ENCODE measurements at places on chromosomes 5 and 9.

GRCh38 chr9:3508078-3508431 is 17.7 kb downstream of the RFX3 start:
- no peaks in the 10 kb centered on the region for H3K4me1 ChIP-seq
- no peak for DNase-seq
- H3K27ac ChIP-seq: no peak overlapping the region
- H3K4me3 ChIP-seq: no peak overlapping the region
- no peaks in the 10 kb centered on the region for H3K27me3 ChIP-seq
- no peaks in the 10 kb centered on the region for H3K36me3 ChIP-seq

DNA sequence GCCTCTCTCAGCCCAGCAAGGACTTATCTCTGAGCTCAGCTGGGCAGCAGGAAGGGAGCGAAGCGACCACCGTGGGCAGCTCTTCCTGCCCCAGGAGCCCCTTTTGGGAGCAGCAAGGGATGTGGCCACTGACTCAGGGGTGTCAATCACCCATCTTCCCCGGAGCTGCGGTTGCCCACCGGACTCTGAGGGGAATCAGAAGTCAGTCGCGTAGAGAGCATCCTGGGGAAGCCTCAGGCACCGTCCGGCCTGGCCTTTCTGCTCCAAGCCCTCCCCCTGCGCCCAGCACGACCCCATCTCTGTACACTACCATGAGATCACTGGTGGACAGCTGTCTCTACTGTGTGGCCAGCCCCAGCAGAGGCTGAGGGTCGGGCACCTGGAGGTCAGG is 24.6 kb downstream of the GFI1B start:
- H3K4me3 ChIP-seq: no peak overlapping the region
- DNase-seq: no peak
- H3K27ac ChIP-seq: no peak overlapping the region
- peaks cover 80% of the 10 kb centered on the region for H3K27me3 ChIP-seq
- no peaks in the 10 kb centered on the region for H3K36me3 ChIP-seq

DNA sequence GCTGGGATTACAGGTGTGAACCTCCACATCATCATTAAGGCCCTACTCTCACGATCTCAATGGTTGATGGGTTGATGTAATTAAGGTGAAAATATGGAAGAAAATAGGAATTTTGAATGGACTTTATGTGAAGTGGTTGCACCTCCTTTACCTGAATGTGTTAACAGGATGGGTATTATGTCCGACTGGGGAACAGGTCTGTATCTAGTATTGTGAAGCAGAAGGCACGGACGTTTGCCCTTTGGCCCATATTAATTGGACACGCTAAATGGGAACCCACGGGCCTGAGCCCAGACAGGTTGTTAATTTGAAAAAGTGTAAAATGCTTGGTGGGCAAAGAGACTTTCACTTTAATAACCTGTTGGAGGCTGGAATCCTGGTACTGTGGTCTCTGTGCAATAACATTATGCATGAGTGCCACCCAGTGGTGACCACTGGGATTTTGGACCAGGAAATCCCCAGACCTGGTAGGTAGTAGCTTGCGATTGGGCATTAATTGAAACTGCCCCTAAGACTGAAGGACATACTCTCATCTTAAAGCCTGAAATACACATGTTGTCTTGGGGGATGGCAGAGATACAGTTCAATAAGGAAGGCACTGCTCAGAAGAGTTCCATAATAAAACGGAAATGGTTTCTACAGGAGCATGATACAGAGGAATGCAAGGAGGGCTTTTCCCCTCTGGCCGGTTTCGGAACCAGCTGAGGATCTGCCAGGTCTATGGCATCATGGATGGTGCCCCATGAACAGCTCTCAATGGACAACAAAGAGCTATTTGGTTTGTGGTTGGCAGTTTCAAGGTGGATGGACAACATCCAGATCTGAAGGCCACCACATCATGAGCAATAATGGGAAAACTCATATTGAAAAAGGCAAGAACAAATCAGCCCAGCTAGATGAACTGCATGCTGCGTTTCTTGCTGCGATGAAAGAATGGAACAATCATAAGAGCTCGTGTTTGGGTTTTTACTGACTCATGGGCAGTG is 26.2 kb upstream of the BICD2 start:
- H3K27me3 ChIP-seq: peaks cover 33% of the 10 kb centered on the region
- H3K36me3 ChIP-seq: no peaks in the 10 kb centered on the region
- H3K4me1 ChIP-seq: no peaks in the 10 kb centered on the region
- no peak overlapping the region for H3K27ac ChIP-seq

DNA sequence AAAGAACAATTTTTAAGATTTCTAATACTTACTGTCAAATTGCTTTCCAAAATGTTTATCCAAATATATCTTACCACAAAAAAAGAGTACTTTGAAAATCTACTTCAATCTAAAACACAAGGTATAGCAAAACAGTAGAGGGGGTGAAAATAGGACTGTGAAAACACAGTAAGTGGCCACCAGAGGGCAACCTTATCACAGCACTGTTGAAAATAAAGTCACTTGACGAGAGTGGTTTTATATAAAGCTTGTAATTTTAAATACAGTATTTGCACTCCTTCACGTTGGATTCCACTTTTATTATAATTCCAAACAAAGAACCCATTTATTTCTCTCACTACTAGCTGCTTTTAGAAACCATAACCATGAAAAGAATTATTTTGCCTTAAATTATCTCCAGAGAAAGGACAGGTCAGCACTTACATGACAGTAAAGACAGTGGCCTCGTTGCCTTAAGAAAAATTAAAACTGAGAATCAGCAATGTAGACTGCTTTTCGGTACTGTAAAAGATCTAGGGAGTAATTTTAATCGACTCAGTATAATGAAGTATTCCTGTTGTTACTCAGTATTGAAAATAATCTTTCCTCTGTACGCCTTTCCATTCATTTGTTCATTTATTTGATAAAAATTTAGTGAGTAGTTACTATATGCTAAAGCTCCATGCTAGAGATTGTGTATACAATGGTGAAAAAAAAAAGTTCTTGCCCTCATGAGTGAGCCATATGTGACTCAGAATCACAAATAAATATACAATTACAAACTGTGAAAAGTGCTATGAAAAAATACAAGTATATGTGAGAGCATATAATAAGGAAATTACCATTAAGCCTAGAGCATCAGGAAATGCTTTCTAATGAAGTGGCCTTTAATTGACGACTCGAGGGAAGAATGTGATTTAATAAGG is 40.0 kb upstream of the CDK5RAP2 start:
- no peak overlapping the region for H3K4me3 ChIP-seq
- H3K4me1 ChIP-seq: peaks cover 5% of the 10 kb centered on the region
- H3K36me3 ChIP-seq: peaks cover 4% of the 10 kb centered on the region

DNA sequence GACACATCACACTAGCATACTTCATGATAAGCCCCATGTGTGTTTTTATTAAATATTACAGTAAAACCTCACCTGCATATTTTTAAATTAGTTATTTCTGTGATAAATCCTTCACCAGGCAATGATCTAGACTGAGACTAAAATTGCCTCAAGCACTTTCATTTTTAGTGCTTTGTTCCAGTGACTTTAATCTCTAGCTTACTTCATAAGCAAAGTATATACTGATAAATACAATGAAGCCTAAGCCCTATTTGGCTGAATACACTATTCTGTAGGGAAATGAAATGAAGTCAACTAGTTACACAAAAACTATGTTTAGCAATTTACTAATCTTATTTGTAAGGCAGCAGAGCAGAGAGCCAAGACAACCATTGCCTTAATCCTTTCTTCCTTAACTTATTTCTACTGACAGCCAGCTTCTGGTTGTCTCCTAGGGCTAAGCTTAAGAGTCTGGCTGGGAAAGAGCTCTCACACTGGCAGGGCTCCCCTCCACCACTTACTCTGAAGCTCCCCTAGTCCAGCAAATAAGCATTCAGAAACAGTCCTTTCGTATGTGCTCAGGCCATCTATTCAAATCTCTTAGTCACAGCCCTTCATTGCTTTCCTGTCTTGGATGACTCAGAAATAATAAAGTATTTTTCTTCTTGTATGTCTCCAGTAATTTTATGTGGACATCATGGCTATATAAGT is 31.4 kb upstream of the MTAP start:
- H3K27me3 ChIP-seq: no peaks in the 10 kb centered on the region
- no peaks in the 10 kb centered on the region for H3K4me1 ChIP-seq
- peak overlapping the region; percentile 16 for H3K27ac ChIP-seq
- no peaks in the 10 kb centered on the region for H3K36me3 ChIP-seq
- peak; percentile 65 for DNase-seq

DNA sequence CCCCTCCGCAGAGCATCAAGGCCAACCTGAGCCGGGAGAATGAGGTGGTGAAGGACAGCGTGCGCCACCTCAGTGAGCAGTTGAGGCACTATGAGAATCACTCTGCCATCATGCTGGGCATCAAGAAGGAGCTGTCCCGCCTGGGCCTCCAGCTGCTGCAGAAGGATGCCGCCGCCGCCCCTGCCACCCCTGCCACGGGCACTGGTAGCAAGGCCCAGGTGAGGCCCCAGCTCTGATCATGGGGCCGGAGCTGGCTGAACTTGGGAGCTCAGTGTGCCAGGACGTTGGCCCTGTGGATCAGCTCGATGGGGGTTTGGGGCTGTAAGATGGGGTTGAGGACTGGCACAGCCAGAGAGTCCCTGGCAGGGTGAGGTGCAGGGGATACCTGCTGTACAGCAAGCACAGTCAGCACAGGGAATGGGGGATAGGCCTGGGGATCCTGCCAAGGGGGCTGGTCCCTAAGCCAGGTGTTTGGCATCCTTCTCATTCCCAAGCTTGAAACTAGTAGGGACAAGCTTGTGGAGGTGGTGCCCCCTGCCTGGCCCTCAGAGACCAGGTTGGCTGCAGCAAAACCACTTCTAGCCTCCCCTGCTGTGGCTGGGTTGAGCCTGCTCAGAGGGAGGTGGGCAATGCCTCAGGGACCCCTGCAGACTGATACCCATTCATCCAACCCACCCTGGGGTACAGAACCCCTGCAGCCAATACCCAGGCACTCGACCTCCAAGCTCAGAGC is 22.5 kb downstream of the OLFML2A start:
- peaks cover 42% of the 10 kb centered on the region for H3K36me3 ChIP-seq
- H3K4me3 ChIP-seq: no peak overlapping the region
- H3K27me3 ChIP-seq: no peaks in the 10 kb centered on the region

- no peaks in the 10 kb centered on the region for H3K36me3 ChIP-seq
- DNase-seq: no peak
- H3K4me3 ChIP-seq: peak overlapping the region; percentile 13
- H3K27me3 ChIP-seq: no peaks in the 10 kb centered on the region
These were observed 249.1 kb downstream of the CEMIP2 start for GRCh38 chr9:71519098-71519696.

GRCh38 chr9:133576031-133576874 is 32.9 kb downstream of the FAM163B start:
- no peak overlapping the region for H3K27ac ChIP-seq
- H3K27me3 ChIP-seq: peaks cover 63% of the 10 kb centered on the region
- DNase-seq: no peak
- no peaks in the 10 kb centered on the region for H3K4me1 ChIP-seq
- no peak overlapping the region for H3K4me3 ChIP-seq

GRCh38 chr5:125150041-125150669 is 403.7 kb upstream of the ZNF608 start:
- H3K36me3 ChIP-seq: no peaks in the 10 kb centered on the region
- no peak overlapping the region for H3K4me3 ChIP-seq
- no peaks in the 10 kb centered on the region for H3K4me1 ChIP-seq
- H3K27ac ChIP-seq: no peak overlapping the region
- no peak for DNase-seq
- no peaks in the 10 kb centered on the region for H3K27me3 ChIP-seq

- no peaks in the 10 kb centered on the region for H3K27me3 ChIP-seq
- no peak for DNase-seq
- no peak overlapping the region for H3K4me3 ChIP-seq
- H3K4me1 ChIP-seq: peaks cover 13% of the 10 kb centered on the region
- H3K27ac ChIP-seq: peak overlapping the region; percentile 55
These were observed 138.7 kb downstream of the UGCG start for GRCh38 chr9:112035166-112035826.

GRCh38 chr5:122286541-122286940 is 25.5 kb upstream of the SNCAIP start:
- H3K27ac ChIP-seq: no peak overlapping the region
- H3K4me1 ChIP-seq: no peaks in the 10 kb centered on the region
- DNase-seq: no peak
- H3K36me3 ChIP-seq: no peaks in the 10 kb centered on the region

DNA sequence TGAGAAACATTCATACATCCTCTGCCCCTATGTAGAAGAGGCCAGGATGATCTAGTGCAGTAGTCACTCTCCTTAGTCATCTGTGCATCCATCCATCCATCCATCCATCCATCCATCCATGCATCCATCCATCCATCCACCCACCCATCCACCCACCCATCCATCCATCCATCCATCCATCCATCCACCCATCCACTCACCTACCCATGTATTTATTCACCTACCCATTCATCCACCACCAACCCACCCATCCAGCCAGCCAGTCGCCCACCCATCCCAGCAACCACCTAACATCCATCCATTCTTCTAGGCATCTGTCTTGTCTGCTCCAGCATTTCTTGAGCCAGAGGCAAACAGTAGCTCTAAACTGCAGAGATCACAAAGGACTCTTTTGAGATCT is 87.1 kb downstream of the MSX2 start:
- H3K27me3 ChIP-seq: no peaks in the 10 kb centered on the region
- no peak overlapping the region for H3K27ac ChIP-seq
- no peaks in the 10 kb centered on the region for H3K36me3 ChIP-seq
- no peak overlapping the region for H3K4me3 ChIP-seq
- DNase-seq: no peak

- no peaks in the 10 kb centered on the region for H3K27me3 ChIP-seq
- peak overlapping the region; percentile 86 for H3K27ac ChIP-seq
- no peak overlapping the region for H3K4me3 ChIP-seq
- H3K4me1 ChIP-seq: peaks cover 13% of the 10 kb centered on the region
- H3K36me3 ChIP-seq: peaks cover 70% of the 10 kb centered on the region
These were observed 126.9 kb downstream of the PAPPA start for GRCh38 chr9:116280529-116280928.

DNA sequence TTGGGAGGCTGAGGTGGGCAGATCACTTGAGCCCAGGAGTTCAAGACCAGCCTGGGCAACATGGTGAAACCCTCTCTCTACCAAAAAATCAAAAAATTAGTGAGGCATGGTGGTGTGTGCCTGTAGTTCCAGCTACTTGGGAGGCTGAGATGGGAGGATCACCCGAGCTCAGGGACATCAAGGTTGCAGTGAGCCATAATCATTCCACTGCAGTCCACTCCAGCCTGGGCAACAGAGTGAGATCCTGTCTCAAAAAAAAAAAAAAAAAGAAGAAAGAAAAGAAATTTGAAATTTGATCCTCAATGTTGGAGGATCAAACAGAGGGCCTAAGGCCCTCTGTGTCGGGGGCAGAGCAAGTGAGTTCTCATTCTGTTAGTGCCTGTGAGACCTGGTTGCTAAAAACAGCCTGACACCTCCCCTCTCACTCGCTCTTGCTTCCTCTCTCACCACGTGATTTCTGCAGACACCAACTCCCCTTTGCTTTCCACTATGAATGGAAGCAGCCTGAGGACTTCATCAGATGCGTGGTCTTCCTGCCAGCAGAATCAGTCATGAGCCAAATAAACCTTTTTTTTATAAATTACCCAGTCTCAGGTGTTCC is 8.4 kb upstream of the GOLPH3 start:
- DNase-seq: no peak
- no peak overlapping the region for H3K27ac ChIP-seq
- no peaks in the 10 kb centered on the region for H3K4me1 ChIP-seq
- H3K27me3 ChIP-seq: no peaks in the 10 kb centered on the region
- no peaks in the 10 kb centered on the region for H3K36me3 ChIP-seq
- no peak overlapping the region for H3K4me3 ChIP-seq

Measured in mesenchymal stem cell (in vitro differentiated cells and primary cell).